Thymus (tissue), 14 donors: ENCODE measurements at places on chromosomes 4 and X. TPM values are rescaled to one million over a fixed set of nuclear protein-coding genes. Genes with fewer than 3 reads are reported as not detected.

GRCh38 chr4:152780267-152780778 is 569 bp downstream of the ARFIP1 start:
- DNase-seq, result no peak

GRCh38 chr4:78622253-78622979 is 70.8 kb downstream of the ANXA3 start:
- no peak for DNase-seq

DNA sequence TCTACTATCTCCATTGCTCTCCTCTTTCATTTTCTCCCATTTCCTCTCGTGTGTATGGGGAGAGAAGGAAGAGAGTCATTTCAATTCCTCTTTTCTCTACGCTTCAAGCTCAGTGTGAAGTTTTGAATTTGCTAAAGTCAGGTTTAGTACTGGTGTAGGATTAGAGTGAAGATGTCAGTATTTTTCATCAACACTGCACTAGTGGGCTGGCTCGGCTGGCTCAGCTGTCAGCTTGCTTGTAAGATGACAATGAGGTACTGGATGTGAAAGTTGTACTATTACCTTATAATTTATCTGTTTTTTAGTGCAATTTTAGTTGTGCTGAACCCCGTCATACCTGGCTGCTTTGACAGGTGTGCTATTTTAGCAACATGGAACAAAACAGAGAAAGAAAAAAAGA is 2.1 kb upstream of the SH2D1A start:
- no peak for DNase-seq

DNA sequence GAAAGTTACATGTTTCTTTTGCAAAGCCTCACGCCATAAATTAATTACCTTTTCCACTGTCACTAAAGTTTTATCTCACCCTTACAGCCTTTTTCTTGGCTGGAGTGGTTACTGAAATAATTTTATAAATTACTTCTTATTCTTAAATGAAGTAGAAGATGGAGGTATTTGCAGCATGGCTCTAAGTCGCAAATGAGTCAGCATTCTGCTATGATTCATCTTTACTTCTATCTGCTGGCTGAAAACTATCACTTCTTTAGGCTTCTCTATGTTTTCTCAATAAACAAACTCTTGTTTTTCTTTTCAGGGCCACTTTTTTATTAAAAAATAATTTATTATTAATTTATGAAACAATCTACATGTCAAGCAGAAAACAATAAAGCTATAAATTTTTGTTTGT is 210.2 kb upstream of the GYPA start:
- no peak for DNase-seq

GRCh38 chrX:9609987-9610386 is 145.1 kb downstream of the TBL1X start:
- DNase-seq, result no peak

GRCh38 chr4:70994387-70995099 is 1.1 kb downstream of the DCK start:
- no peak for DNase-seq

- no peak for DNase-seq
Observed at GRCh38 chrX:143081231-143081630, 55.5 kb downstream of the SPANXN4 start.

- no peak for DNase-seq
Observed at GRCh38 chr4:186150926-186151325, 40.4 kb upstream of the CYP4V2 start.

DNA sequence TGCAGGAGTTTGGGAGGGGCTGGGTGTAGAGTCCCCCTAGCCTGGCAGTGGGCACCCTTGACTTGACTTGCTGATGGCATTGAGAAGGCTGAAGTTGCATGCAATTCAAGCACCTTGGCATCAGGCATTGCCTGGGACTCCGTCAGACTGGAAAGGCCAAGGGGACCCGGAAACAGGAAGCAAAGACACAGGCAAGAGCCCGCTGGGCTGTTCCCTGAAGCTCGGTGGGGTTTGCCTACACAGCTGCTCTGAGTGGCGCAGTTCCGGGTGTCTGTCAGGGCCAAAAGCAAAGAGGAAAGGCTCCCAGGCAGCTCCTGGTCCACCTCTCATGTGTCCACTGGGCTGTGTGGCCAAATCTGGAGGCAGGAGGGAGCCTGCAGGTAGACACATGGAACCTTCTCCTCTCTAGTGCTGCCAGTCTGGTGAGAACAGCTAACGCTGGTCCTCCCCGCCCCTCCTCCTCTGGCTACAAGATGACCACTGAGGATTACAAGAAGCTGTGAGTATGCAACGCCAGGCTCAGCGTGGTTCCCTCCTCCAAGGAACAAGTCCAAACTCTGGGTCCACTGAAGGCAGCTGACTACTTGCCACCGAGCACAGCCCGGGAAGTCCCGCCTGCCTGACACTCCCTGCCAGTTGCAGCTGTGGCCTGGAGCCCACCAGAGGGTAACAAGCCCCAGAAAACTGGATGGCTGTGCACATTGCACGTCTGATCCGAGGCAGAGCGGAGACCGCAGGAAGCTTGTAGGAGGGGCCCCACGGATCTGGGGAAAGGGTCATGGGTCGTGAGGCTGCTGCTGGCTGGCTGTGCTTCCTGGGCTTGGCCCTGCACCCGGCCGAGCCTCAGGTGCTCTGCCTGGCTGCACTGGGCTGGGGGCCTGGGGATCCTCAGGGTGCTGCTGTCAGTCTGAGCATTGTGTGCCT is 20.1 kb downstream of the ZNF185 start:
- no peak for DNase-seq

DNA sequence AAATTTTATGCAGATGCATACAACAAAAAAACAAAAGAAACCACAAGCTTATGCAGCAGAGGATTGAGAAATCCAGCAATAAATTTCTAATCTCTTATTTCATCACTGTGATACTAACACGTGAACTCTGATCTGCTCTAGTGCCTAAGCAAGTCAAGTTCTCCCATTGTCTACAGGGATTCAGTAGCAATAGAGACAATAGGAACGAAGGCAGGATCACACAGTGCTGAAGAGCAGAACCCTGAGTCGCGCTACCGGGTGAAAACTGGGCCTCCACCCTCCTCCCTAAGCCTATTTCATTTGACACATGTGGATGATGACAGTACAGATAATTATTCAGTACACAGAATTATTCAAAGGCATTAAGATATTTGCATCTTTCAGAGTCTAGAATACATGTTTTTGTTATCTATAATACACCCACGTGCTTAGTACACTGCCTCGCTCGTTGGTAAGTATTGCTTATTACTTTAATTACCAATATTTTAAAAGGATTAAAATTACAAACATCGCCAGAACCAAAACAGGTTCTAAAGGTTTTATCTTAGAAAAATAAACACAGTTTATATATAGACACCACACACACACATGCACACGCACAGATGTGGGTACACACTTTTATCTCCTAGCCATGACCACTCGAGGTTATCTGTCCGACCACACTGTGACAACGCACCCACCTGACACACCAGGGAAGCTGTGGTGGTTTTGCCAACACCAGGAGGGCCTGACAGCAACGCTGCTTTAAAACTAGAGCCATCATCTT is 60.1 kb downstream of the RFC1 start:
- DNase-seq, result no peak

DNA sequence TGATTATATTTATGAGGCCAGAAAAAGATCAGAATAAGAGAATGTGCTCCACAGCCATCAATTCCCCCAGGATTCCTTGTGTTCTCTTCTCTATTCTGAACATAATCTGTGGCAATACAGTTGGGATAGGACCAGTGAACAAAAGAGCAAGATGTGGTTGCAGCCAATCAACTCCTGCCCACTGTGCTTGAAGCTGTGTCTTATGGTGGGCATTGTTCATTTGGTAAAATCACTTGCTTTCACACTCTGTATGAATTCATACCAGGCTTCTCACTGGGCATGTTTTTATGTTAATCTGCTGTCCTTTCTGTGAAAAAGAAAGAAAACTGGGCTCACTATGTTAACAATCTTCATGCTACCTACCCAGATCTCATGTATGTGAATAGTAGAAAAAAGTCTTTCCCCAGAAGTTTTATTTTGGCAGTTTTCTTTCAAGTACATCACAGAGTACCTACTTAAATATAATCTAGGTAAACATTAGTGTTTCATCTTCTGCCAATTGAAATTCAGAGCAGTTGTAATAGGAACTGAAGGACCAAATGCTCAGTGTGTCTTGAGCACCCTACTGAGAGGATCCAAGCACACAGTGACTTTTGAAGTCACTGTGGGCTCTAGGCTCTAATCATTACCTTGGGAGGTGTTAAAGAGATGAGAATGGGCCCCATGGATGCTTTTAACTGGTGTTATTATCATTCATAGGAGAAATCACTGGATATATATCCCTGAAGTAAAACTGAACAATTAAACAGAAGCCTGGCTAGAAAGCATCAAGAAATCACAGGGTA is 429.2 kb upstream of the TRAM1L1 start:
- no peak for DNase-seq

- DNase-seq, result no peak
Observed at GRCh38 chr4:76657443-76657842, 222.4 kb downstream of the SHROOM3 start.

DNA sequence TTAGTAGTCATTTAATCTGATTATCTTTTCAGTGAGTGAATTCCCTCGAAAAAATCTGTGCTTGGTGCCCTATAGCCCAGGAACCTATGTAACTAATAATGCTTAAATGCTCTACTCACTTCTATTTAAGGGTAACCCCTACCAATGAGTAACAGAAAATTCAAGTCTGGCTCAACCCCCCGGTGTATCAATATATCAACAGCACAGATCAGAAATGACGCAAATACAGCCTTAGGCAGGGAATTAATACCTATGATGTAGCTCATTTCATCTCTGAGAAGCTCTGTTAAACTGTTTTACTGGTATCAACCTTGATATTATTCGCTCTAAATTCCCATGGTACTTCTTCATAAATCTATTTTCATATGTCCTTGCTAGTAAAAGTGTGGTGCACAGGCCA is 28.6 kb downstream of the PDGFC start:
- no peak for DNase-seq

- no peak for DNase-seq
Observed at GRCh38 chr4:105059337-105059736, 87.3 kb upstream of the TET2 start.

DNA sequence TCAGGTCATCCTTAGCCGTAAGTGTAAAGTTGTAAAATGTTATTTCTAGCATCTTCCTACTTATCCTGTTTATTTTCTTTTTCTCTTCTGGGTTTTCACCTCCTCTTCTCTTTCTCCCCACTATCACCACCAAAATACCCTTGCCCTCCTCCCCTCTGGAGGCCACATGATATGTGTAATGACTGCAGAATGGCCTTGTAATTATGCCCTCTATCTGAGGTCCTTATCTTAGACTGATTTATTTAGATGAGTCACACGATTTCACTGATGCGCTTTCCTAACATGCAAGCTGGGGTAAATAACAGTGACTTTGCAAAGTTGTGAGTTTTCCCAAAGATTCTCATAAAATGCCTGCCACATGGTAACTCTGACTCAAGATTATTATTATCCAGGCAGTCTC is 231.8 kb upstream of the GPRIN3 start:
- no peak for DNase-seq

DNA sequence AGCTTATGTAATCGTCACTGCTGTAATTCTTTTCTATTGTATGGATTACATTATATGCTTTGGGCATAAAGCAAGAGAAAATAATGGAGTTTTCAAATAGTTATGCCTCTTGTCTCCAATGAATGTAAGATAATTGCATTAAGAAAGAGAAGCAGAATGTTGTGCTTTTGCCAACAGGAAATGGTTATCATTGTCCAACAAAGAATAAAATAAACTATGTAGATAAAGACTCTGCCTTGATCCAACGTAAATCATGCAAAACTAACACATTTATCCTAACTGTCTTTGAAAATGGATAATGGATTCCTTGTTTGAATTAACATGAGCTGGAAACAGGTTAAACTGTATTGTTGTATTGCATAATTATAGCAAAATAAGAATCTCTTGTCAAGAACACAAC is 1709.0 kb downstream of the PCDH7 start:
- DNase-seq, result no peak

- no peak for DNase-seq
Observed at GRCh38 chrX:148872161-148872535, 371.7 kb downstream of the AFF2 start.

- DNase-seq, result no peak
Observed at GRCh38 chr4:6341696-6342095, 72.0 kb downstream of the WFS1 start.

GRCh38 chr4:15901007-15901406 is 37.5 kb downstream of the FGFBP1 start:
- DNase-seq, result no peak

GRCh38 chr4:74670583-74670982 is 123.7 kb downstream of the BTC start:
- DNase-seq, result no peak

- DNase-seq, result no peak
Observed at GRCh38 chr4:100906973-100907372, 389.2 kb upstream of the EMCN start.

DNA sequence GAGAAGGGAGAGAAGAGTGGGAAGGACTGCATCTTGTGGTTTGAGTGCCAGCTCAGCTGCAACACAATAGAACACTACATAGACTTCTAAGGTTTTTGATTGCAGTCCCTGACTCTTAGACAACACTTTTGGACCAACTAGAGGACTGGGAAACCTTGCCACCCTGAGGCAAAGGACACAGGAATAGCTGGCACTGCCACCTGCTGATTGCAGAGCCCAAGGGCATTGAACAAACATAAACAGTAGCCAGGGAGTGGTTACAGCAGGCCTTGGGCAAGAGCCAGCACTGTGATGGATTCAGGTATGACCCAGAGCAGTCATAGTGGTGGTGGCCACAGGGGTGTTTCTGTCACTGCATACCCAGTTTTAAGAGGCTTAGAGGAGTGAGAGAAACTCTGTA is 72.5 kb upstream of the CXorf51A start:
- DNase-seq, result no peak

DNA sequence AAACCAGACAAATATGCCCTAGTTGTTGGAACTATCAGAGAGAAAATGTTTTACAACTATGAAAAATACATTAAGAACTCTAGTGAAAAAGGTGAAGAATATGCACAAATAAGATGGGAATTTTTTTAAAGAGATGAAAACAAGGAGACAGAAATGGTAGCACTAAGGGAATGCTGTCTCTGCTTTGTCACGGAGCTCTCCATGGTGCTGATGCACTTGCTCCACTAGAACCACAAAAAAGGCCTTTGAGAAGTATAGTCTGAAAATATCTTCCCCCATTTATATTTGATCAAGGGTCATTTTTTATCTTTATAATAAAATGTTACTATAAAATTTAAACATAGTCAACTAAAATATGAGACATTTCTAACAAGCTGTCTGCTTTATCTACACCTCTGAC is 1655.5 kb upstream of the AGA start:
- no peak for DNase-seq

Gene LANCL3
- total RNA-seq, result 0.24 TPM

Gene HSD17B10
- 92.6 TPM for total RNA-seq

Gene RBM10
- total RNA-seq, result 31.2 TPM

Gene TKTL1
- 1.3 TPM for total RNA-seq

Gene XAGE1B
- total RNA-seq, result not detected

Gene ARSJ
- 3.1 TPM for total RNA-seq

Gene HMX1
- not detected for total RNA-seq

Gene PRRG3
- 1.3 TPM for total RNA-seq

Gene F11
- not detected for total RNA-seq

Gene SLC34A2
- total RNA-seq, result 4.9 TPM
